ENCODE measurements at places on chromosomes 3 and 15.

DNA sequence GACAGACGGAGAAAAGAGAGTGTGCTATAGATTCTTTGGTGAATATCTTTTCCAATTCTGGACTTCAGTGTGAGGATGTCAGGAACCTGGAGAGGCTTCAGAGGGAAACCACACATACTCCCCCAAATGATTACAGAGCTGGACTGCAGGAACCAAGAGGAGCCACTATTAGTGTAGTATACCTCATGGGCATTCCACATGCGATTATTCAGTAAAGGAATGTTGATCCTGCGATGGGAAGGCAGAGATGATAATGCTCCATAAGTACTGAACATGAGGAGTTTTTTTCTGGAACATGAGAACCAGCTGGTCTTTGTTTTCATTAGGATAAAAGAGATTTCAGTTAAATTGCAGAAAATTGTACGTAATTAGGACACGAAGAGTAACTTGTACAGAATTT, 18.7 kb downstream of the STARD9 start:
- no peak for DNase-seq

DNA sequence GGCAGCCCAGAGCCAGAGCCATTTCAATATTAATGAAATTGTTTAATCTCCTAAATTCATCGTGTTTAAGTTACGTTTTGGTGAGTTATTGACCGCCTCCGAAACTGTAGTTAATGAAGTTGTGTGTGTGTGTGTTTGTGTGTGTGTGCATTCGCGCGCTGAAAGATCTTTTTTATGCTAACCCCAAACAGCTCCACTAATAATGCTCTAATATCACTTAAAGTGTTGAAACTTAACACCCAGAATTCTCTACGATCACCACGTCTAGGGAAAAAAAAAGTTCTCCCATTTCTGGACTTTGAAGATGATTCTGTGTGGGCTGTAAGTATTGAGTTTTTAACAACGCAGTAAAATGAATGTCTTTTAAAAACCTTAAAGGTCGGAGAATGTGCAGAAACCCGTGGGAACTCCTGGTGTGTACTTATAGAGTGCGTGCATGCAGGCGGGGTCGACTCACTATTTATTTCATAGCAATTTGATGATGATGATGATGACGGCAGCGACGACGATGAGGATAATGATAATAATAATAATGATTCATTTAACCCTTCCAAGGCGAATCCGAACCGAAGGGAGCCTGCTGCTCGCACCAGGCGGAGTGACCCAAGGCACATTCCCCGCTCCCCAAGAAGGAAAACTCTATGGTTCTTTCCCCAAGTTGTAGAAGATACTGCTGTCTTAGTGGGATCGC, 1.4 kb upstream of the FOXB1 start:
- no peak for DNase-seq

DNA sequence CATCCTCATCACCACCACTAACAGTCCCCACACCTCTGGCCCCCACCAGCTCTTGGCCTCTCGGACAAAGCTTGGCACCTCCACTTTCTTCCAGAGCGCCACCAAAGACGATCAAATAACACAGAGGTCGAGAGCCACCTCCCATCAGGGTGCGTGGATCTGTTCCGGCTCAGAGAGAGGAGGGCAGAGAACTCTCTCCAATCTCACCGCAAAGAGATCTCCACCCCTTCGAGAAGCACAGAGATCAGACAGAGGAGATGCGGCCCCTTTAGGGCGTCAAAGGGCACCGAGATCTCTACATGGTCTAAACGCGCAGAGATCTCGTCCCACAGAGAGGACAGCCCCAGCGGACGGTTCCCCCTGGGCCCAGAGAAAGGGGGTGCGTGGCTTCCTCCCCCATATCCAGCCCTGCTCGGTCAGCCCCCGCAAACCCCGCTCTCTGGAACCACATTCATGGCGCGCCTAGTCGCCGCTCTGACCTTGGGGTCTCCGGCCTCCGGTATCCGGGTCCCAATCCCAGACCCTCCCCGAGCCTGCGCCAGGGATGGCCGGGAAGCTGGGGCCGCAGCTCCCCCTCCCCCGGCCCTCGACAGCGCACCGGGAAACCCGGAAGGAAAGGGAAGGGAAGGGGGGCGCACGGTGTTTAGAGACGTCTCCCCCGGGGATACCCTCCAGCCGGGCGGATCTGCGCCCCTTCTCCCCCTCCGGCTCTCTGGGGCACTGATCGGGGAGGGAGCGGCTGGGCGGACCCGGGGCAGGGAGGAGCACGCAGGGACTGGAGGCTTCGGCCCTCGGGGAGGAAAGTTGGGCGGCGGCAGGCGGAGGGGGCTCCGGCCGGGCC, 608 bp downstream of the SCN5A start:
- no peak for DNase-seq

DNA sequence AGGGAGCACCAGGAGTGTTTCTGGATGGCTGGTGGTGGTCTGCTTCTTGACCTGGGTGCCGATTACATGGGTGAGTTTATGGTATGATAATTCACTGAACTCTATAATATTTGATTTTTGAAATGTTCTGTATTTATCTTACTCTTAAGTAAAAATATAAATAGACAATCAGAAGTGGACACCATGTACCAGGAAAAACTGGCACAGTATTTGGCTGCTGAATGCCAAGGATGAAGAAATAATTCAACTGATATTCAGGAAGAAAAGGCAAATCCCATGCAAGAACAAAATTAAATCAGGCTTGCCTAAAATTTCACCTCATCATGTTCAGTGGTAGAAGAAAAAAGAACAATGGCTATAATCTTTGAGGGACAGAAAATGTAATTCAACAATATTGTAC, 51.6 kb downstream of the CRTAP start:
- no peak for DNase-seq

- peak; percentile 73 for DNase-seq
Measured at GRCh38 chr15:68817304-68818065, 3.2 kb downstream of the ANP32A start.

DNA sequence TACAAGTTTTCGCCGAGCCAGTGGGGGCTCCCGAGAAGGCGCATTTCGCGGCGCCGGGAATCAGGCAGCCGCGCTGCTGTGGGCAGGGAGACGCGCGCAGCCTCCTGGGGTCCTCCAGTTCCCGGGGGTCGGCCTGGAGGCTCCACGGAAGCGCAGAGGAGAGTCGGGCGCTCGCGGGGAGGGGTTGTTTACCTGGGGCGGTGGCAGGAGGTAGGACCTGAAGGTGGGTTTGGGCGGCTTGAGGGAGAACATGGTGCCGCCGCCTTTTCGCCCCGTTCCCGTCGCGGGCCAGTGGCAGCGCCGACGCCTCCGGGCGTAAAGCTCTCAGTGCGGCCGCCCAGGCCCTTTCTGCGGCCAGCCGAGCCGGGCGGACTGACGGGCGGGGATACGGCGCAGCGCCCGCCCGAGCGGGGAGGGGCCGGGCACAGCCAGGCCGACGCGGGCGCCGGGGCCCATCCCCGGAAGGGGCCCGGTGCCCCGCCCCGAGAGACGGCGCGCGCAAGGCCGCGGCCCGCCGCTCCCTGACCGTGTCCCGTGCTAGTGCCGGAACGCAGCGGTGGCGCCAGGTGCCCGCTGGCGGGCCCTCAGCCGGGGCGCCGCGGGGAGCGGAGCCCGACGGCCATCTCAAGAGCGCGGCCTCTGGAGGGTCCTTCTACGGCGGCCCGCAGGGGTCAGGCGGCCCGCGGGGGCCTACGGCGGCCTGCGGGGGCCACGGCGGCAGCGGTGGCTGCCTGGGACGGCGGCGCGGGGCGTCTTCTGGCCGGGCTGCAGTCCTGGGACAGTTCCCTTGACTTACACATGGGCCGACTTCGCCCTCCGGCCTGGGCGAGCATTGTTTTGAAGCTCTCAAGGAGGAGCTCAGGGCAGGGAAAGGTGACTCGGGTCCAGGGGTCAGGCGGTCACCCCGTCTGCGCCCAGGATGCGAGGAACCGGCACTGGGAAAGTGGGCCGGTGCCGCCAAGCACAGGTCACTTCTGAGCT, at the start of gene MTMR10:
Gene MTMR10 (minus strand): TSS at position 374 of the 981 bp plus-strand sequence. CDS start 122 bp downstream, at position 252.
- peak; percentile 76 for DNase-seq

DNA sequence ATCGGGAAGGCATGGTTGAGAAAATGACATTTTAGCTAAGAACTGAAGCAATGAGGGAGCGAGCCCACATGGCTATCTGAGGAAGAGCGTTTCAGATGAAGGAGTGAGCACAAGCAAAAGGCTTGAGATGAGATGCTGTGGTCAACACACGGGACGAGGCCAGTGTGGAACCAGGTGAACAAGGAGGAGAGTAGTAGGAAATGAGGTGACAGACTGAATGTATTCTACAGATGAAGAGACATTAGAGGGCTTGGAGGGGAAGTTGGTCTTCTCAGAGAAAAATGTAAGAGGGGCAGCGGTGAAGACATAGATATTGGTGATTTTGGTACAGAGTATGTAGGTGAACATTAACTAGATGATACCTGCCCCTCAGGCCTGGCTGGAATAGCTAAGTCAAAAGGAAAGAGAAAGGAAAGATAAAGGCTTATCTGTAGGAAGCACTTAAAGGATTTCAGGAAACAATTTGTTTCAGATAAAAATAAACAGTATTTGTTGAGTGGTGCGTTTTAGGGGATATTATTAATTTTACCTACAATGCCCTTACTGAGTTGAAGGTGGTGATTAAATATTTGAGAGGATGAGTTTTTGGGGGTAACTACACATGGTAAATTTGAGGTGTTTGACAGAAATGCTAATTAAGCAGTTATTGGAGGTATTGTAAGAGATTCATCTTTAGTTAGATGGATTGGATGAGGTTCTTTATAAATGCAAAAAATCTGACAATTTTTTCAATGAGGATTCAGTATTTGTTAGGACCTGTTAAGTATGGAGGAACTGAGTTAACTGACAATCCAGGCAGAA, 57.0 kb downstream of the SLTM start:
- DNase-seq: no peak

DNA sequence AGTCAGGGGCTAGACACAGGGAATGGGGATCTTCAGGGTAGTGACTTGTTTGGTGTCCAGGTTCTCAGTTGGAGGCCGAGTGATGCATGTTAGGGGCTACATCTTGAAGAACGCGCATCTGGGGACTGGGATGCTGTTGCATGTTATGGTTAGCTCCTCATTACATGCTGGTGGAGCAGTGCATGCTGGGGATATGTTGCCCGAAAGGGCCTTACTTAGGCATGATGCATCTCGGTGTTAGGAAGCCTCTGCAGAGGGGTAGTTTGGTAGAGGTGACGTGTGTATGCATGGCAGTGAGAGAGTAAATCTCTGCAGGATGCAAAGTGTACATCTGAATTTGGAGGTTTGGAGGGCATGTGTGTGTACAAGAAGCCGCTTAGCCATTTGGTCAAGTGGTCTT, 2.4 kb downstream of the EIF4G1 start:
- DNase-seq: no peak

GRCh38 chr3:151395806-151396205, 11.3 kb upstream of the P2RY12 start:
- DNase-seq: no peak

GRCh38 chr3:39438880-39439279, 28.6 kb upstream of the MOBP start:
- DNase-seq: no peak

- DNase-seq: no peak
Measured at GRCh38 chr15:33370623-33371020, 59.9 kb downstream of the RYR3 start.

- no peak for DNase-seq
Measured at GRCh38 chr15:50824514-50824913, 59.0 kb upstream of the SPPL2A start.

DNA sequence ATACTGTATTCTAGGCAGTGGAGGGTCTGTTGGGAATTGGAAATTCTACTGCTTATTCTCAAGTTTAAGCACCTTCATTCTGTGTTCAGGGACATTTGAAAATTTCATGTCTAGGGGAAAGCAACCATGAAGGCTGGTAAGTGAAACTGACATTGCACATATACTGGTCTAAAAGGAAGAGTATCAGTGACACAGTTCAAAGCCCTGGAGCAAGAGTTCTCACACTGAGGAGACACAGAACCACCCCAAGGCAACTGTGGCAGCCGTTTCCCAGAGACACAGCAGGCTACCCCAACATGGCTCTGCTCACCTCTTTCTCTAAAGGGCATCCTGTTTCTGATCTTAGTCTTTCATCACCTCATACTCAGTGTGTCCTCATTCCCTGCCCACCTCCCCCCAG, 67.5 kb downstream of the KCNMB2 start:
- DNase-seq: no peak

DNA sequence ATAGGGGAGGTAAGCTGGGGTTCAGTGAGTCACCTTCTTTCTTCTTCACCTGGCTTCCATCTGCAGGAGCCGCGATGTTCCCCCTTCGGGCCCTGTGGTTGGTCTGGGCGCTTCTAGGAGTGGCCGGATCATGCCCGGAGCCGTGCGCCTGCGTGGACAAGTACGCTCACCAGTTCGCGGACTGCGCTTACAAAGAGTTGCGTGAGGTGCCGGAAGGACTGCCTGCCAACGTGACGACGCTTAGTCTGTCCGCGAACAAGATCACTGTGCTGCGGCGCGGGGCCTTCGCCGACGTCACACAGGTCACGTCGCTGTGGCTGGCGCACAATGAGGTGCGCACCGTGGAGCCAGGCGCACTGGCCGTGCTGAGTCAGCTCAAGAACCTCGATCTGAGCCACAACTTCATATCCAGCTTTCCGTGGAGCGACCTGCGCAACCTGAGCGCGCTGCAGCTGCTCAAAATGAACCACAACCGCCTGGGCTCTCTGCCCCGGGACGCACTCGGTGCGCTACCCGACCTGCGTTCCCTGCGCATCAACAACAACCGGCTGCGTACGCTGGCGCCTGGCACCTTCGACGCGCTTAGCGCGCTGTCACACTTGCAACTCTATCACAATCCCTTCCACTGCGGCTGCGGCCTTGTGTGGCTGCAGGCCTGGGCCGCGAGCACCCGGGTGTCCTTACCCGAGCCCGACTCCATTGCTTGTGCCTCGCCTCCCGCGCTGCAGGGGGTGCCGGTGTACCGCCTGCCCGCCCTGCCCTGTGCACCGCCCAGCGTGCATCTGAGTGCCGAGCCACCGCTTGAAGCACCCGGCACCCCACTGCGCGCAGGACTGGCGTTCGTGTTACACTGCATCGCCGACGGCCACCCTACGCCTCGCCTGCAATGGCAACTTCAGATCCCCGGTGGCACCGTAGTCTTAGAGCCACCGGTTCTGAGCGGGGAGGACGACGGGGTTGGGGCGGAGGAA, 2.6 kb downstream of the ISLR2 start:
- no peak for DNase-seq

GRCh38 chr3:156479604-156480003, 75.3 kb downstream of the SSR3 start:
- DNase-seq: no peak

- DNase-seq: peak; percentile 26
Measured at GRCh38 chr3:46923559-46924350, 46.2 kb downstream of the PTH1R start.

DNA sequence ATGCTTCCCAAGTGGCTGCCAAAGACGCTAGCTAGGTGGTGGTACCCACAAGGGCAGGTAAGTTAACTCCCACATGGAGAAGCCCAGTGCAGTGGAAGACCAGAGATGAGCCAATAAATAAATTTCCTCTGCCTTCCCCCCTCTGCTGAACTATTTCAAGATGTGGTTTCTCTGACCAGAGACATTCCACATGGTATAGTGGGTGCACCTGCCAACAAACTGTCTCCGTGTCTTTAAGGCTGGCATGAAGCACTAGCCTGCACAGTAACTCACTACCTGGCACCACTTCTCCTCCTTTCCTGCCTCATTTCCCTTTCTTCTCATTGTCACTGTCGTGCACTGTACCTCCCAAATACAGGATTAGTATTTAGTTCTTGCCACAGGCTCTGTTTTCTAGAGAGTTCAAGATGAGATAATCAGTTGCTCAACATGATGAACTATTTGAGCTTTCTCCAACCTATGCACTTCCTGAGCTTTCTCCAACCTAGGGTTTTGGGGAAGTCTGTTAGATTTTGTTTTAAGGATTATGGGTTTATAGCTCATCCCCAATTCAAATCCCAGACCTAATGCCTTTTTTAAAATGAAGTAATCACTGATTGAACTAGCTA, 8.4 kb upstream of the CRTAP start:
- no peak for DNase-seq
